ENCODE measurements at places on chromosomes 12 and 14.
A peak's percentile ranks its signal among the peaks of the same experiment; 100 is the strongest.

DNA sequence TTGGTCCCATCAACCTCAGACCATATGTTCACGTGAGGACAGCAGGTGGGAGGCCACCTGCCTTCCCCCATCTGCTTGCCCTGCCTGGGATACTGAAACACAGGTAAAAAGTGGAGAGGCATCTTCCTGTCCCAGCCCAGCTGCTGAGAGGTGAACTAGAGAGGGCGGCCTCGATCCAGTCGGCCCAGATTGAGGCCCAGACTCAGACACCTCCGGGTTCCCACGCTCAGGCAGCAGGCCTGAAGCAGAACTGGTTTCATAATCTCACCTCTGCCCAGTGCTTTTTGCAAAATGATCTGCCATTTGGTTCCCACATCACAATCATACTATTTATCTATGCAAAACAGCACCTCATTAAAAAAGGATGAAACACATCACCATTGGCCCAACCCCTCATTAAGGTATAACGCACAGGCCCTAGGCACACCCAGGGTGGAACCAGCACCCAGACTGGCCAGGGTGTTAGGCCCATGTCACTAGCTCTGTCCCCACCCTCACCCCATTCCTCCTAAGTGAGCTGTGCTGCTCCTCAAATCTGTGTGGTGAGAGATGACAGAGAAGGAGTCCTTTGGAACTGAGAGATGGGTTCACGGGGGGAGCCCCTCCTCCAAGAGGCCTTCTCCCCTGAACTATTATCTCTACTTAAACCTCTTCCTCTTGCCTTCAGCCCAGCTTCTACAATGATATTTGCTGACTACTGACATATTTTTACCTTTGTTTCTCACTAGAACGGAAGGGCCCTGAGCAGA, 81.1 kb downstream of the ZFP36L1 start:
- DNase-seq = no peak

- no peak for DNase-seq
Observed at GRCh38 chr12:100926669-100927248, 132.2 kb downstream of the ANO4 start.

DNA sequence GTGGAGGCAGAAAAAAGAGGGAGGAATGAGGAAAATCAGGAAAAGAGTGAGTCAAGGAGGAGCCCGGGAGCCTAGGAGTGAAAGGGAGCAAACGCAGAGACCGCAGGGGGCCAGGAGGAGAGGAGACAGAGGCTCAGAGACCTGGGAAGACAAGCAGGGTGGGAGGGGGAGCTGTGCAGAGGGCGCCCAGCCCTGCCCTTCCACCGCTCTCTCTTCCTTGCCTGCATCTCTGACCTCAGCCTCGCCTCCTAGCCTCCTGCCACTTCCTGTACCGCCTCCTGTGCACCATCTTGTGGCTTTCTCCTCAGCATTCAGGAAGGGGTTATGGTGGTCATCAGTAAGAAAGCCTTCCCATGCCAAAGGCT, 1.3 kb downstream of the CLSTN3 start:
- no peak for DNase-seq

DNA sequence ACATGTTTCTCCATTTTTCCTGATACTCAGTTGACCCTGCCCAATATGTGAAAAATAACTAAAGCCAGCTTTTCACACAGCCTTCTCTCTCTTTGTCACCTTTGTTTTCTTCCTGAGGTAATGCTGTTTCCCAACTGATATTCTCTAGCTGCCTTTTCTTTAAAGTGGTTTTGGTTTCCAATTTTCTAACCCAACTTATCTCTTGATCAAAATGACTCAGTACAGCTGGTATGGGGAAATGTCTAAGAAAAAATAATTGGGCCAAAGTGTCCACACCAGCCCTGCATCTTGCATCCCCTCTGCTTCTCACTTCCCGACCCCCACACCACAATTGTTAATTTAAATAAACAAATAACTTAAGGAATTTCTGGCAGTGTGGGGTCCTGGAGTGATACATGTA, 193.8 kb downstream of the SYT1 start:
- no peak for DNase-seq

DNA sequence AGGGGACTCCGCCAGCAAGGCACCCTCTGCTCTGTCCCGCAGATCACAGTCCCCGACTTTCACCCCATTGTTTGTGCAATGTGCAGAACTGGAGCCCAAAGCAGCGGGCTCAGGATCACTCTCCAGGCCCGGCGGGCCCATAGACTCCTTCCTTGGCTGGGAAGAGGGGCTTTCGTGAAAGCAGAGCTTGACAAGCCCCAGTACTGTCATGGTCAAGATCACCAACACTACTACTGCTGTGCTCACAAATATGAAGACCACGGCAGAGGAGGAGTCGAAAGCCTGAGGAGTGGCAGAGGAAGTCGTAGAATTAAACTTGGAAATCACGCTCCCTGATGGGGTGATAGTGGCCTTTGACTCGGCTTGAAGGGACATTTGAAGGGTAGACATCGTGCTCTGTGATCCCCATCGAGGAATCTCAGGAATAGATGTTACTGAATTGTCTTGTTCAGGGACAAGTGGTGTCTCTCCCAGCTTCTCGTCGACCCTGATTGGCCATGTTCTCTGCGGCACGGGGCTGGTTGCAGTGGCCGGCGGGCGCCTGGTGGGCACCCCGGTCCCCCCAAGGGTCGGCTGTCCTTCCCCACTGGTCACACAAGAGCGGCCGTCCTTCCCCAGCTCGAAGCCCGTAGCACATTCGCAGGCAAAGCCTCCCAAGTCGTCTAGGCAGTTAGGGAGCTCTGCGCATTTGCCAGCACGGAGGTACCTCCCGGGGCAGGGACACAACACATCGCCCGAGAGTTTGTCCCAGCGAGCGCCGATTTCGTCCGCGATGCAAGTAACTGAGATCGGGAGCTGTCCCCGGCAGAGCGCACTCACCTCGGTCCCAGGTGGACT, 1.1 kb downstream of the CLEC14A start:
- no peak for DNase-seq

- DNase-seq = no peak
Observed at GRCh38 chr12:60714141-60714900, 1118.5 kb downstream of the SLC16A7 start.

- DNase-seq = no peak
Observed at GRCh38 chr14:35236806-35237205, 55.4 kb upstream of the PSMA6 start.

DNA sequence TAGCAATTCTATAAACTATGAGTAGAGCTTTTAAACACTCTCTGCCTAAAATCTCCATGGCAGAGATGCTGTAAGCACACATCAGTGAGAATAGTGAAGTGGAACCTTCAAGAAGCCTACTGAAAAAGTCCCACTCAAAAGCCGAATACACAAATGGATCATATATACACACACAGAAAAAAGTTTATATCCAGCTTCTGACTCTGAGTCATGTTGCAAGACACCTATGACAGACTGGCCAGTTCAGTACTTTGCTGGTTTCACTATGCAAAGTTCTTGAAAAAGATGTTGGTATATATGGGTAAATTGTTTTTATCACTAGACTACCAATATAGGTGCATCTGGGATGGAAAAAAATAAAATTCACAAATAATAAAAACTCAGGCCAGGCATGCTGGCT, 126.1 kb downstream of the KCNK10 start:
- no peak for DNase-seq

DNA sequence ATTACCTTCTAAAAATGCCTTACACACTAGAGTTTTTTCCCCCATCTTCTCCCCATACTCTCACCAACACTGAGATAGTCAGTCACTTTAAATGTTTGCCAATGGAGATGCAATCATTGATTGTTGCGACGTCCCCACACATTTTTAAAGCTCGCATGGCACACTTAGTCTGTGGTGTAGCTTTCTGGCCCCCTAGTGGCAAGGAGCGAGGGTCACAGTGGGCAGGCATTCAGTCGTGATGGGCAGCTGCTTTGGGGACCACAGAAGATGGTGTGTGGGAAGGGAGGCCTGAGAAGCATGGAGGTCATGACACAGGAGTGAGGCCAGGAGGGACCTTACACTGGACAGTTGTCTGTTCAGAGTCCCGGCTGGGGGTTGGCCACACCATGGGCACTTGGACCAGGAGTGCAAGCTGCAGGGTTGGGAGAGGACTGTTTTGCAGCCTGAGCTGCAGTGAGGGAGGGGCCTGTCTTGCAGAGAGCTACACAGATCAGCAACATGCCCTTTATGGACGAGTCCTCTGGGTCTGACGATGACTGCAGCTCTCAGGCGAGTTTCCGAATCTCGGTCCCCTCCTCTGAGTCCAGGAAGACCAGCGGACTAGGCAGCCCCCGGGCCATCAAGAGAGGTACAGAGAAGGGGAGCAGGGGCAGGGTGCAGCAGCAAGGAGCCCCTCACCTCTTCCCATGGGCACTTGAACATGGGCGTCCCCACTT, 28.6 kb downstream of the PIGH start:
- peak; percentile 50 for DNase-seq

DNA sequence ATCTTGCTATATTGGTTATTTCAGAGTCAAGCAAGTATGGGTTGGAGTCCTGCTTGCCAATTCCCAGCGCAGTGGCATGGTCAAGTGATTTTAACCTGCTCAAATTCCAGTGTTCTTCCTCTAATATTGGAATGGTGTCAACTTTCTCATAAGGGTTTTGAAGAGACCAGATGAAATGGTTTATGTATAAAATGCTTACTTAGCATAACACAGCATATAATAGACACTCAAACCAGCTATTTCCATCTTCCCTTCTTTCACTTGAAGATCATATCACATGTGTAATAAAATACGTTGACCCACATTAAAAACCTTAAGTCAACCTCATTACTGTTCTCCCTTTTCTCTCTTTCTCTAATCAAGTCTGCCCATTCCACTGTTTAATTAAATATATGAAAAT, 144.0 kb downstream of the NAV3 start:
- DNase-seq = no peak

DNA sequence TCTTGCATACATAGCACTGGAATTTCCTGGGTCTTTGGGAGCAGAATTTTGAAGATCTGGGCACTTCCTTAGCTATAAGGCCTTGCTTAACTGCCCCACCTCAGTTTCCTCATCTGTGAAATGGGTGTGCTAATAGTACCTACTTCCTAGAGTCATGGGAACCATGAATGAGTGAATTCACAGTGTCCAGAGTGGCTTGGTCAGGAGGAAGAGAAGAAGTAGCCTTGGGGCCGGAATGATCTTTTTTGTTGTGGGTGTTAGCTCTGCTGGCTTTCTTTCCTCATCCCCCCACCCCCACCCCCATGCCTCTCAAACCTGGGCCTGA, 2.4 kb downstream of the SH2B3 start:
- DNase-seq = no peak

- DNase-seq = no peak
Observed at GRCh38 chr12:32499048-32499447, 99.7 kb downstream of the FGD4 start.

DNA sequence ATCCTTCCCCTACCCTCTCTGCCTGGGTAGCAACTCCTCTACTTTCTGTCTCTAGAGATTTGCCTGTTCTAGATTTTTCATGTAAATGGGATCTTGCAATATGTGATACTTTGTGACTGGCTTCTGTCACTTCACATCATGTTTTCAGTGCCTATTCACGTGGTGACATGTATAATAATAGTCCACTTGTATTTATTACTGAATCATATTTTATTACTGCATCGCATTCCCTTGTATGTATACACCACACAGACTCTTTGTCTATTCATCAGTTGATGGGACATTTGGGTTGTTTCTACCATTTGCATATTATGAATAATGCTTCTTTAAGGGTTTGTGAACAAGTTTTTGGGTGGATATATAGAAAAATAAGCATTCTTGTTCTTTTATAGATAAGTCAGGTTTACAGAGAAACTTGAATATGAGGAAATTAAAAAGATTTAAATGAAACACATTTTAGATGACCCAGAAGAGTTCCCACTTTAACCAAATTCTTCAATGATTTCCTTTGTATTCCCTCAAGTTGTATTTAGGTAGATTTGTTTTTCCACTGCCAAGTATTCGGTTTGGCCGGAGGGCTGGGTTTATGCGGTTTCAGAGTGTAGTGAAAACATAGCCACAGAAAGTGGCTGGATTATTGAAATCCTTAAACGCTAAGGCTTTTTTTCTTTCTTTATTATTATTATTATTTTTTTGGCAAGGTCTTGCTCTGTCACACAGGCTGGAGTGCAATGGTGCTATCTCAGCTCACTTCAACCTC, 178.7 kb upstream of the TMTC1 start:
- no peak for DNase-seq

GRCh38 chr14:63562405-63562804, 19.2 kb upstream of the PPP2R5E start:
- no peak for DNase-seq

- no peak for DNase-seq
Observed at GRCh38 chr12:38983117-38983571, 77.8 kb upstream of the CPNE8 start.

GRCh38 chr14:98908050-98908449, 363.9 kb downstream of the BCL11B start:
- no peak for DNase-seq

GRCh38 chr14:95668235-95668772, 17.9 kb upstream of the TCL1B start:
- DNase-seq = no peak

GRCh38 chr12:49131051-49131893, at the start of gene TUBA1B:
Gene TUBA1B (minus strand): TSS chr12:49131395. CDS start chr12:49131300, 95 bp downstream.
- peak; percentile 89 for DNase-seq

GRCh38 chr12:65334521-65334920, 56.0 kb downstream of the MSRB3 start:
- DNase-seq = no peak

DNA sequence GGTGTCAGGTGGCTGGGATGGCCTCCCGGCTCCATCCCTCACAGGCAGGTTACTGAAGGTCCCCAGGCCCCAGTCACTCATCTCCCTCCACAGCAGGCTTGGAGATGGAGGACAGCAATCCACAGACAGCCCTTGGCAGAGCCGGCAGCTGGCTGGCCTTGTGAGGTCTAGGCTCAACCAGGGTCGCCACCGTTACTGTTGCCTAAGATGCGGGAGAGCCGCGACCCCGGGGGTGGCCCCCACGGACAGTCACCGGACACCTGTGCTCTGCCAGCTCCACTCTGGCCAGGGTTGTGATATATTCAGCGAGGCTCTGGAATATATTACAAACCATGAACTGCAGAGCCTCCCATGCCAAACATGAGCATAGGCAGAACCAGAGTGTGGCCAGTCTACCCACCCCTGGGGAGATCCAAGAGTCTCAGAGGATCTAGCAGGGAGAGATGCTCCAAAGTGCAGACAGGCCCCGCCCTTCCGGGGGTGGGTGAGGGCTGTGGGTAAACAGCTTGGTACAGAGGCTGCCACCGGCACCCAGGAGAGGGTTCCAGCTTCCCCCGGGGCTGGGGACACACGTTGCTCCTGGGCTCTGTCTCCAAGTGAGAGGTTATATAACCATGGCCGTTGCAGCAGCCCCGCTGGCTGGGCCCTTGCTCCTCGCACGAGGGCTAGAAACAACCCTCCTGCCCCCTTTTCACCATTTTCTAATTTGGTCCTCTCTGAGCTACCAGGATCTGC, 55.9 kb upstream of the DIO3 start:
- no peak for DNase-seq
